Breast epithelium (tissue), 4 donors: ENCODE measurements at places on chromosomes 2 and 18.

DNA sequence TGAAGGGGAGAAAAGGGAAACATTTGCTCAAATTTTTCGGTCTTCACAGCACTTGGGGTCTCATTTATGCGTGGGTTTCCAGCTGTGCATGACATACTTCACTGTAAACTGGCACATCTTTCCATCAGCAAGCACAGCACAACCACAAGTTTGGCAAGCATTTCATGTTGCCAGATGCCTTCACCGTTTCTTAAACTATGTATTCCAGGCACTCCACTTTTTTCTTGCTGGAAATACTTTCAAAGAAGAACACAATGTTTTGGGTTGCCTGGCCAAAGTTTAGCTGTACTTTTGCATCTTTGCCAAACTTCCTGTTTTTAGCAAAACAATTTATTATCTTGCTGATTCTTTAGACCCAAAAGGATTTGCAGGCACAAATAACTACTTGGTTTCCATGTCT is 194.6 kb upstream of the MEIS1 start:
- DNase-seq = no peak

- no peak for DNase-seq
These were observed 79.1 kb downstream of the DPP4 start for GRCh38 chr2:161994761-161995520.

GRCh38 chr2:200814276-200814815 is 2.6 kb downstream of the BZW1 start:
- DNase-seq = no peak

GRCh38 chr2:204265681-204266181 is 279.5 kb upstream of the PARD3B start:
- DNase-seq = no peak

DNA sequence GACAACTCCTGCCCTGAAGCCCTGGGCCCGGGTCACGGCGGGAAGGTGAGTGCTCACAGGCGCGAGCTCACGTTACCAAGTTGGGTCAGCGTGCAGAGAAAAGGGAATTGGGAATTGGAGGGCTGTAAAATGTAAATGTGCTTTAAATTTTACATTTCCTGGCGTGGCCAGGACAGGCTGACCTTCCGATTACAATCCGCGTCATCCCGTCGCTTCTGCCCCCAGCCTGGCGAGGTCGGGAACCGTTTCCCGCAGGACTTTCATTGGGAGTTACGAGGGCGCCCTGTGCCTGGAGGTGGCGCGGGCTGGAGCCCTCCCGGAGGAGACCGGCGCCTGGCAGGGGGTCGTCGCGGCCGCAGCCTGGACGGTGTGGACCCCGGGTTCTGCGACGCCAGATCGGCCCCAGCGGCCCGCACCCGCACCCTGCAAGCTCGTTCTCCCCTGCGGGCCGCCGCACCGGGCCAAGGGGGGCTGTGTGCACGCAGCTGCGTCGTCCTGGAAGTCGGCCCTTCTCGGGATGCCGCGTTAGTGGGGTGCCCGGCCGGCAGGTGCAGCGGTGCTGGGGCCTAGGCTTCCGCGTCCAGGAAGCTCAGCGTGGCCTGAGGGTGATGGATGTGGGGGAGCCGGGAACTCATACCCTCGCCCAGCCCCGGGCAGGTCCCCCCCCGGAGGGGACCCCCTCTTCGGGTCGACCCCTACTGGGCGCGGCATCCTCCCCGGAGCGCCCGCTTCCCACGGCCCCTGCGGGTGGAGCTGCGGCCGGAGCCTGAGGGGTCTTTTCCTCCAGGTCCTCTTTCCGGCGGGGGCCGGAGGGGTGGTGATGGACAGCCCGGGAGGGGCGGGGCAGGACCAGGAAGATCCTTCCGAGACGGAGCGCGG is 63.9 kb downstream of the LRRFIP1 start:
- no peak for DNase-seq

- DNase-seq = no peak
These were observed 60.5 kb downstream of the CDH2 start for GRCh38 chr18:28116461-28116860.

- no peak for DNase-seq
These were observed 315.4 kb downstream of the NCKAP5 start for GRCh38 chr2:133252780-133253355.
